Stimulated activated CD4-positive, alpha-beta T cell treated with anti-CD3 and anti-CD28 coated beads, Interleukin-2, amount 100 ng/mL, for 24 hours (primary cell): ENCODE measurements at places on chromosomes 2 and 18.

GRCh38 chr2:190910341-190911136 is 29.9 kb downstream of the GLS start:
- DNase-seq: no peak

DNA sequence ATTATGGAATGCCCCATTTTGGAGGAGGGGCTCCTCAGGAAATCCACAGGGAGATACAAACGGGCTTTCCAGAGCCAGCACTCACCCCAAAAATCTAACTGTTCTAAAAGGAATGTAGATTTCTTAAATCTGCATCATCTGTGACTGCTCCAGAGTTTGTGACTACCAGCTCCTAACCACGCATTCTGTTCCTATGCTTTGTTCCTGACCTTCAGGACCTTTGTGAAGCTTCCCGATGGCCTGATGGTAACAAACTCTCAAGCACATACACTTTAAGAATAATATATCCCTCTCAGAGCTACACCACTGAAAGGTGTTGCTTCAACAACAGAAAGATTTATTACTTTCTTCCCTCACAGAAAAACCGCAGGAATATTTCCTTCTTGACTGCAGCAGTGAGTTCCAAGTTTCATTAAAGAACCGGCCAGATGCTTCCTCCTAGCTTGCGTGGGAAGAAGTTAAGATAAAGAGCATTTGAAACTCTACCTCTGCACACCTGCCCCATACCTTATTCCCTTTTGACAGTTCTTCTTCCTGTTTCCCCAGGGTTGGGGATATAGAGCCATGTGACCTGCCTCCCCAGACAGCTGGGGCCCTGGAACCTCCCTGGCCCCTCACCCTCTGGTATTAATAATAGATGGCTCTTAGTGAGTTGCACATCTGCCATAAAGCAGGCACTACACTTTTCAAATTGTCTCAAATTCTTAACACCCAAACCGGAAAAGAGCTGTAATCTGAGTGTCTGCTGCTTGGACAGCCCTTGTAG is 40.2 kb upstream of the EML4 start:
- DNase-seq: no peak

DNA sequence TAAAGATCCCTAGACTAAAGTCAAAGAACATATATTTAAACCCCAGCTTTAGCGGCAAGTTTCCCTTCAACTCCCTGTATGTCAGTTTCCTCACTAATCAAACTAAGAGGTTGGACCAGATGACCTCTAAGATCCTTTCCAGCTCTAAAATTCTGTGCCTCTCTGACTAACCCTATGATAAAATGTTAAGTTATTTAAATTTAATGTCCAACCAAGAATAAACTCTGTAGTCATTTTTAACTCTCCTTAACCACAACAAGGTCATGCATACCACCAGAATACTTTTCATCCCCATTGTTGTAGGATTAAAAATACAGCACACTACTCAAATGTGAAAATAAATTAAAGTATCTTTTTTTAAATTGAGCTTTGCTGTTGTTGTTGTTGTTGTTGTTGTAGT is 5.2 kb upstream of the PDE1A start:
- DNase-seq: no peak

- DNase-seq: no peak
Measured at GRCh38 chr2:118582058-118582457, 265.4 kb downstream of the EN1 start.

DNA sequence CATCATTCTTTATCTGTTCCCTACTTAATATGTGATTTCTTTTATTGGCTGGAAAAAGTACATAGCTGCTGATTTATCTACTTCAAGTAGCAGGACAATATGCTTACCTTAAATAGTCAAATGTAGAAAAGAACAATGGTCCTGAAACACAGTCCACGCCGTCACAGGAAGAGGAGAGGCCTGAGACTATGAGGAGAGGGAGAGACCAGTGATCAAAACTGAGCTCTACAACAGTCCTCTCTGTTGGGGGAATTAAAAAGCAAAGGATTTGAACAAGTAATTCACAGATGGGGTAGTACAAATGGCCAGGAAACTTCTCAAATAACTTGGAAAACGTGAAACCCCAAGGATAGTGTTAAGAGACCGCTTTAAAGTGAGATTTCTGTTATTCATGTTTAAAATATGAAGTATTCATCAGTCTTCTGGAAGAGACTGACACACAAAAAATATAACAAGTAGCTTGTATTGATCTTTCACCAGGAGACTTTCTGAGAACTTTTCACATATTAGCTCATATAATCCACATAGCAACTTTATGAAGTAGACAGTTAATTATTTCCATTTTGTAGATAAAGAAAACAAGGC is 20.2 kb downstream of the SCYGR8 start:
- DNase-seq: no peak

DNA sequence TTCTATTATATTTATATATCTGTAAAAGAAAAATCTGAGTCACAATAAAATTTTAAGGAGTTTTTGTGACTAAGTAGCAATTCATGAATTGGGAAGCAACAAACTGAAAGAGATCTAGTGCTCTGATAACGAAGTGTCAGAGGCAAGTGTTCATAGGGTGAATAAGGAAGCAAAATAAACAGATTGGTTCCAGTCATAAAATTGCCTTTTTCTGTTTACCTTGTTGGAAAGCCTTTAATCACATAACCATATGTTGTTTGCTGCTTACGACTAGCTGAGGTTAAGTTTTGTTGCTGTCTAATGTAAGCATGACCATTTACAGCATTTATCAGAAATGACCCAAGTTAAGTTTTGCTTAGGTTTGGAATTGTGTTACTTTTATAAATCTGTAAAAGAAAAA is 358.9 kb downstream of the ARL6IP6 start:
- DNase-seq: no peak

GRCh38 chr2:30159766-30160165 is 13.0 kb downstream of the YPEL5 start:
- DNase-seq: no peak
